Stomach (tissue), 19 donors: ENCODE measurements at places on chromosomes 1 and 21. TPM values are rescaled to one million over a fixed set of nuclear protein-coding genes. Genes with fewer than 3 reads are reported as not detected.

- no peak for DNase-seq
Observed at GRCh38 chr1:175494011-175494554, 249.3 kb downstream of the TNR start.

GRCh38 chr1:92136341-92136740 is 56.2 kb downstream of the BTBD8 start:
- DNase-seq, result no peak

DNA sequence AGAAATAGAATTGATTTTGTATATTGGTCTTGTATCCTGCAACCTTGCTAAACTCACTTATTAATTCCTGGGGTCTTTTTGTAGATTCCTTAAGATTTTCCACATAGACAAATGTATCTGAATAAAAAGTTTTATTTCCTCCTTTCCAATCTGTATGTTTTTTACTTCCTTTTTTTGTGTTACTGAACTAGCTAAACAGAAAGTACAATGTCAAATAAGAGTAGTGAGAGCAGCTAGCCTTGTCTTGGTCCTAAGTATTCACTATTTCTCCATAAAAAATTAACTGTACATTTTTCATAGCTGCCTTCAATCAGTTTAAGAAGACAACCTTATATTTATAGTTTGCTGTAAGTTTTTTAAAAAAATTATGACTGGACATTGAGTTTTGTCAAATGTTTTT is 74.9 kb downstream of the FASLG start:
- DNase-seq, result no peak

GRCh38 chr21:22711636-22712035 is 1713.4 kb downstream of the NCAM2 start:
- no peak for DNase-seq

GRCh38 chr21:21383126-21383525 is 384.9 kb downstream of the NCAM2 start:
- no peak for DNase-seq

DNA sequence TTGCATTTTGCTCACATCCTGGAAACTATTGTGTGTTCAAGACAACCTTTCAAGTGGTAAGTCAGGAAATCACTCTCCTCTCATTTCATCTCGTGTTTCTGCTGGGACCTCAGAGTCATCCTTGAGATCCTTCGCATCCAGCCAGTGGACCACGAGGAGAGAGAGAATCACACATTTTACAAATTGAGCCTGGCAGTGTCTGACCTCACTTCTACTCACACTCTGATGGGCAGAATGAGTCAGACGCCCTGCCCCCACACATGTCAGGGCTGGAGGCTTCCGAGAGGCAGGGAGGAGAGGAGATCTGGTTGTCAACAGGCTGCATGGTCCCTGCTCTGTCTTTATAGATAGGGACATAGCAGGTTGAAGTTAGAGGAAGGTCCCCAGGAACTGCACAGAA is 509.7 kb downstream of the AJAP1 start:
- no peak for DNase-seq

DNA sequence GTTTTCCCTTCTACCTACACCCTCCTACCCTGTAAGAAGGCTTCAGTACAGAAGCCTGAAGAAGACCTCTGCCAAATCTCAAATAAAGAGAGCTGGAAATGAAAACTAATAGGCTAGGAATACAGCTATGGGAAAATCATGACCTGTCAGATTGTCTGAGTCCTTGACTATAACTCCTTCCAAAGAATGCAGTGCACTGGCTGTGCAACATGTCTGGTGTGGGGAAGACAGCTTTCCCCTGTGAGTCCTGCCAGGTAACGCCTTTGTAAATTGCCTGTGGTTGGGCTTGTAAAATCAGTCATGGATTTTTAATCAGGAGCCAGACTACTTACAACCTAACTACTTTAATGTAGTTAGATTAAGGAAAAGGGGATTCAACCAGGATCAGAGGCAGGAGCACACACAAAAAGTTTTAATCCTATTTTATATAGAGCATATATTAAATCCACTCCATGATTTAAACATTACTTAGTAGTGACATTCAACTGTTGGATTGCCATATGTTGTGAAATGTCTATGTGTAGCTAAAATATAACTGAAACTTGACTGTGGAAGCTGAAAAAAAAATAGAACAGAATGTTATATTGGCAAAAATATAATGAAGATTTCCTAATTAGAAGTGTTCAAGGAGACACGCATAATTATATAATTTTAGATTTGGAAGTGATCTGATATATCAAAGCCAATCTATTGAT is 1667.8 kb downstream of the KCNT2 start:
- no peak for DNase-seq

Gene FCAMR
- total RNA-seq, result not detected

Gene SUSD4
- 35.3 TPM for total RNA-seq

Gene CLCN6
- 49.6 TPM for total RNA-seq

Gene LAMC2
- total RNA-seq, result 13.0 TPM
